NCI-H2107 (cell line): ENCODE measurements at places on chromosomes 7 and 10.

DNA sequence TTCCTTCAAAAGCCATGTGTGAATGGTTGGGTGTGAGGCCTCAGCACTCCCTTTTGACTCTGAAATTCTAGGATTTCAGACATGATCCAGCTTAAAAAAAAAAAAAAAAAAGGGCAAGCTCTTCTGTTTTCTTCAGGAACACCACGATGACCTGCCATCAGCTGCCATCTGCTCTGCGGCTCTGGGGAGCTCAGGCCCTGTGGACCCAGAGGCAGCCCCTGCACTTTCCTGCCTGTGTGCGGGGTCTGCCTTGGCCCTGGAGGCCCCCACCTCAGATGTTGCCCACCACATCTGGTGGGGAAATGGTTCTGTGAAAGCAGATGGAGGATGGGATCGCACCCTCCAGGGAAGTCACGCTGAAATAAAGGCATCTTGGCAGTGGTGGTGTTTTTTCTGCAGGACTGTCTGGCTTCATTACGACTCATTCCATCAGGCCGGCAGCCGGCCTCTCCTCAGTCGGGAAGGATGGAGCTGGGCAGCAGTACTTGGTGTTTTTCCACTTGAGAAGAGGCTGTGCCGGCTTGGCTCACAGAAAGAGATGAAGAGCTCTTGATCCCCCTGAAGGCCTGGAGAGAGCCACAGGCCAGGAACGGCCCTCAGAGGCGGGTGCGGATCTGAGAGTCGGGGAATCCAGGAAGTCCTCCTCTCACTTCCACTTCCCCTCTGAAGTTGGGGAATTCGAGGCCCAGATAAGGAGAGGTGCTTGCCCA lies 66.1 kb upstream of the AQP1 start:
- no peak for DNase-seq

- DNase-seq = no peak
These were observed 79.7 kb downstream of the LRRC17 start for GRCh38 chr7:102992509-102992937.

- no peak for DNase-seq
These were observed 19.7 kb upstream of the SHH start for GRCh38 chr7:155831807-155832524.

GRCh38 chr10:109773288-109774120 lies 149.8 kb downstream of the XPNPEP1 start:
- DNase-seq = no peak

- DNase-seq = no peak
These were observed 42.7 kb upstream of the SMIM30 start for GRCh38 chr7:113161050-113161449.

DNA sequence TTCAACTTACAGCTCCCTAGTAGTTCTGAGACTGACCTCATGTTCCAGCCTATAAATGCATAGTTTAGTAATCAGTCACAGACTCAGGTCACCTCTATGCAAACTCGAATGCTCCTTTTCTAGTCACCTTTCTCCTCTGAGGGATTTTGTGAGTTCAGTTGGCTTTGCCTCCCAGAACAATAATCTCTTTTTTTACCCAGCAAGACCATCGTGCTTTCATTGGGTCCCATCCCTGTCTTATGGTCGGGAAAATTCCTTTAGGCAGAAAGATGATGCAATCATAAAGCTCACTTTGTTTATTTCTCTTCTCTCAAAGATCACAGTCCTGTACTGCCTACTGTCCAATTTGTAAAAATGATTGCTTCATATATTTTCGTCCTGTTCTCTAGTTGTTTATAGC lies 38.4 kb downstream of the TWIST1 start:
- DNase-seq = no peak

DNA sequence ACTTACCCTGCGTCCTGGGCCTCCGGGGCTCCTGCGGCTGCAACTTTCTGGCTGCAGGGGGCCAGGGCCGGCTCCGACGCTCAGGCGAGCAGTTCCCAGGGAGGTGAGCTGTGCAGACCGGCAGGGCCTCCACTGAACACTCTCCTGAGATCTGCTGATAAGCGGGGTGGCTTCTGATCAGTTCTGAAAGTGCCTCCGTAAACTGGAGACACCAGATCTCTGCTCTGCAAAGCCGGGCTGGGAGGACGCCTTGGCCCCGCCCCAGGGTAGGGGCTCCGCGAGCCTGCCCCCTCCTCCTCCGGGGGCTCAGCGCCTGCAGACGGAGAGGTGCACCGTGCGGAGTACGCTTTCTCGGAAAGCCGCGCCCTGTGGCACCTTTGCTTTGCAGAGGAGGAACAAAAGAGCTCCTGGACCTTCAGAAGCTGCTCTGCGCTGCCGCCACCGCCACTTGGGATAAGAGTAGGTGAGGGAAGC lies 141.3 kb upstream of the VKORC1L1 start:
- peak; percentile 25 for DNase-seq

GRCh38 chr7:115494529-115495147 lies 535.9 kb downstream of the TFEC start:
- DNase-seq = no peak

GRCh38 chr7:54823776-54824175 lies 64.8 kb upstream of the SEC61G start:
- no peak for DNase-seq

- DNase-seq = no peak
These were observed 435.4 kb downstream of the SUGCT start for GRCh38 chr7:40570223-40570622.

- no peak for DNase-seq
These were observed 19.5 kb downstream of the BAG3 start for GRCh38 chr10:119670717-119671116.

DNA sequence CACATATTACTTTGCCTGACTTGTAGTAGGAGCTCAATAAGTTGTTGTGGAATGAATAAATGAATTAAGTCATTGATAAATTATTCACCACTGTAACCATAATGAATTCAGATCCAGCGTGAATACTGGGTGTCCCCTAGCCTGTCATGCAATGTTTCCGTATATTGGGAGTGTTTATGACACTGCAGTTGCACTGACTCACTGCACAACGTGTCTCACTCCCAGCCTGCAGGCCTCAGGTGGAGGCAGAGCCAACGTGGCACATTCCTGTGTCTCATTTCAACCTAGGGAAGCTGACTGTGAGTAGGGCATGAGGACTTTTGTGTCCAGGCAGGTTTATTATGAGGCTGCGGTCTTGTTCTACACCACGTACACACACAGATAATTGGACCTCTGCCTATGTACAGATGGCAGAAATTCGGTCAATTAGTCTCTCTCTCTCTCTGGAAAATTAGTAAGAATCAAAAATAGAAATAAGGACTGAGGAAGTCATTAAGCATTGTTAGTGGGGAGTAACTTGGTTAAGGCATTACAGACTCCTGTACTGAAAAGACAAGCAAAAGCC lies 299.1 kb upstream of the IGFBP3 start:
- no peak for DNase-seq

GRCh38 chr7:79555571-79555970 lies 102.1 kb upstream of the MAGI2 start:
- DNase-seq = no peak

DNA sequence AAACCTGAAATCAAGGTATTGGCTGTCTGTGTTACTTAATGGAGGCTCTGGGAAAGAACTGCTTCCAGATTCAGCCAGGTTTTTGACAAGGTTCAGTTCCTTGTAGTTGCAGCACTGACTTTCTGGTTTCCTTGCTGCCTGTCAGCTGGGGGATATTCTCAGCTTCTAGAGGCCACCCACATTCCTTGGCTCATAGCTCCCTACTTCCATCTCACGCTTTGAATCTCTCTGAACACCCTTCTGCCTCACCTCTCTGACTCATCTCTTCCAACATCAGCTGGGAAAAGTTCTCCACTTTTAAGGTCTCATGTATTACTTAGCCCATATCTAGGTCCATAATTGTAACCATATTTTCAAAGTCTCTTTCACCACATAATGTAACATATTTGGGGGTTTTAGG lies 22.9 kb upstream of the GPR22 start:
- no peak for DNase-seq

GRCh38 chr10:60405172-60405571 lies 15.5 kb upstream of the ANK3 start:
- DNase-seq = no peak

DNA sequence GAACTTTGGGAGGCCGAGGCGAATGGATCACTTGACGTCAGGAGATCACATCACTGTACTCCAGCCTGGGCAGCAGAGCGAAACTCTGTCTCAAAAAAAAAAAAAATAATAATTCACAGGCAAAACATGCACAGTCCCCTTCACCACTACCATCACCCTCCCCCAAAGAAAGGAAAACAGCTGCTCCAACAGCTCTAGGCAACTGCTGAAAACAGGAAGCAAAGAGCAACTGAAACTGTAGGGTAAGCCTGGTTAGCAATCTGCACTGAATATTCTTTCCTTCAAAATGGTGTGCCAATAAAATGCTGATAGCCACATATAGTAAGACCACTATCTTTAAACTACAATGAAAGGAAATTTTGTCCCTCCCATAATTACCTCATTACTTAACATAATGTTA lies 11.8 kb downstream of the NT5C2 start:
- DNase-seq = no peak

DNA sequence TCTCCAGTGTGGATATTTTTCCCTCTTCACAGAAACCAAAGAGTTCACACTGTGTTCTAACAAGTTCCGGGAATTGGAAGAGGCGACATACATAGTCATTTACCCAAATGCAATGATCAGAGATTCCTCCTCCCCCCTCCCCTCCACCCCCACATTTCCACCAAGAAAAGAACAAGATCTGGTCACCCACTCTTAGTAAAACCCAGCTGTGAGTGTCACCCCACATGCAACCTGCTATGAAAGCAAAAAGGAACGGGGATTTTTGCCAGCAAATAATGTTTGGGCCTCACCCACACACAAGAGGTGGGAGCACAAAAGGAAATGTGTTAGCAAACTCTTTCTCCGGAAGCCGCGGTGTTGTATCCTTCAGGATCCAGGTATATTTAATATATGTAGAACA lies 745.0 kb upstream of the AUTS2 start:
- no peak for DNase-seq

- DNase-seq = no peak
These were observed 7.4 kb upstream of the CRYGN start for GRCh38 chr7:151447312-151447711.

DNA sequence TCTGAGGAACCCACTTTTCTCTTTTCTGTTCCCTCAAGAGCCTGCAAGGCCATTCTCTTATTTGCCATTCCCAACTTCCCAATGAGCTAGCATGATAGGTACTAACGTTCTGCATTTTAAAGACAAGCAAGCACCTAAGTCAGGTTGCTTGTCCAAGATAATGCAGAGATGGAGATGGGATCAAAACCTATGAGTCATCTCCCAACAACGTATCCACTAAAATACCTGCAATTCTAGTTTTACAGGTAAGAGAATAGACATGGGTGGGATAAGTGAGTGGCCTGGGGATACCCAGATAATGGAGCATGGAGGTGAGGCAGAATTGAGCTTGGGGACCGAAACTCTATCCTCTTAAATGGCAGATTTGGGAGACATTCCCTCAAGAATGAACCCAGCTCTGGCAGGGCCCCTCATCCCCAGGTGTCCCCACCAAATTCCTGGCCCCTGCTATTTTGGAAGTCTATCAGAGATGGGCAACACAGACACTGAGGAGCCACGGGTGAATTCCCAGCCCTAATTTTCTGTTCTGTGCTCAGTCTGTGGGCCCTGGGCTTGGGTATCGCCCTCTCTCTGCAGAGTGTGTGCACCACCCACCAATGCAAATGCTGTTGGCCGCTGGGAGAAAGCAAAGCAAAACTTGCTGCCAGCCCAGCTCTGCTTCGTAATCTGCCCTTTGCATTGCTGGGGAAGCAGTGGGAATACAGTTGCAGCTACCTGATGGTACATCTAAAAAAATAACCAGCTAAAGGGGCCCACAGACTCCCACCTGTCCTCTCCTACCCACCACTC lies 98.3 kb downstream of the KCNMA1 start:
- DNase-seq = no peak

DNA sequence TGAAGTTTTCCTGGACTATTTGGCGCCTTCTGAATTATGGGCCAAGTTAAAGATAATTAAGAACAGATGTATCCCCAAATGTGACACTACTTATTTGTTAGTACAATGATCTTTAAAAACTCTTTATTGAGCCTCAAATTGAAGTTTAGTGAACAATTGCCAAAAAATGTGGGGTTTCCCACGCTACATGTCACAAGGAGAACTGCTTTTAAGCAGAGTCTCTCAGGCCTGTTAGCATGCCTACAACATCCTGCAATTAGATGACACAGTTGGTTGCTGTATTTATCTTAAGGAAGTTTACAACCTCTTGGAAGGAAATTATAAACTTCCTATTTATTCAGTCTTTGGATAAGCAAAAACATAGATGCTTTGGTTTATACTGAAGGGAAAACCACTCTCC lies 733.0 kb downstream of the TNS3 start:
- DNase-seq = no peak

- no peak for DNase-seq
These were observed 723.5 kb upstream of the GALNT17 start for GRCh38 chr7:70408477-70408876.

DNA sequence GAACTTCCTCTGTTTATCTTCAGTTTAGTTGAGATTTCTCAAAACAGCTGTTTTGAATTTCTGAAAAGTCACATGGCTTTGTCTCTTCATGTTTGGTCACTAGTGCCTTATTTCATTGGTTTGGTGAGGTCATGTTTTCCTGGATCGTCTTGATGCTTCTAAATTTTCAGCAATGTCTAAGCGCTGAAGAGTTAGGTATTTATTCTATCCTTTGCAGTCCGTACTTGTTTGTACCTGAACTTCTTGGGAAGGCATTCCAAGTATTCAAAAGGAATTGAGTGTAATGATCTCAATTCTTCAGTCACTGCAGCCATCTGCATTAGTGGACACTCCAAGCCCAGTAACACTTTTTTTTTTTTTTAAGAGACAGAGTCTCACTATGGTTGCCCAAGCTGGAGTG lies 67.7 kb downstream of the HERC4 start:
- no peak for DNase-seq

DNA sequence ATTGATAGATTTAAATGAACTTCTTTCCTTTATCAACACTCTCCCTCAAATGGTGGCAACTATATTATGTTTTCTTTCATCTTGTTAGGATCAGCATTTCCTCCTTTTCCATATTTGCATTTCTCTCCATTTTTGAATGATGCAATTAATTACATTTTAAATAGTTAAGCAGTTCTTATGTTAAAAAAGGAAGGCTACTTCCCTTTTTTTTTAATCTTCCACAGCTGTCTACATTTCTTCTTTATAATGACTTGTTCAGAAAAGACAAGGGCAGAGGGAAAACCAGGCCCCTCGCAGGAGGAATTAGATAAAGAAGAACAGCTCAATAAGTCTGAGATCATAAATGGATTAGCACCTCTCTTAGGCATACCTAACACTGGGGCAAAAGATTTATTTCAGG lies 208.9 kb downstream of the ARL4A start:
- DNase-seq = no peak
